ENCODE measurements at places on chromosomes 6 and 20. TPM values are rescaled to one million over a fixed set of nuclear protein-coding genes. Genes with fewer than 3 reads are reported as not detected.

The UST gene
- 15.2 TPM for total RNA-seq

The FAM135A gene
- 19.2 TPM for total RNA-seq

The MAS1 gene
- 0.42 TPM for total RNA-seq

The RRBP1 gene
- total RNA-seq = 128 TPM

DNA sequence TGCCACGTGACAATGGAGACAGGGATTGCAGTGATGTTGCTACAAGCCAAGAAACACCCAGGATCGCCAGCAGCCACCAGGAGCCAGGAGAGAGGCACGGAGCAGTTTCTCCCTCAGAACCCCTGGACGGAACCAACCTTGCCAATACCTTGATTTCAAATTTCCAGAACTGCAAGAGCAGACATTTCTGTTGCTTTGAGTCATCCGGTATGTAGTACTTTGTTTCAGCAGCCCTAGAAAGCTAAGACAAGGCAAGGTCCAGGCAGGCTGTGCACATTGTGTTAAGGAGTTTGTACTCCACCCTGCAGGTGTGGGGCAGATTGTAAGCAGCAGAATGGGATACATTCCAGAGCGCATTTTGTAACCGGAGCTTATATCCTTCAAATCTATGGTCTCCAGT is 48.3 kb downstream of the TRERF1 start:
- DNase-seq = no peak

- DNase-seq = no peak
Measured at GRCh38 chr6:72367439-72367838, 254.4 kb upstream of the KCNQ5 start.

Data from posterior vena cava (tissue), 2 donors.